Naive thymus-derived CD8-positive, alpha-beta T cell (primary cell): ENCODE measurements at places on chromosomes 1 and 21. TPM values are rescaled to one million over a fixed set of nuclear protein-coding genes. Genes with fewer than 3 reads are reported as not detected.
A peak's percentile ranks its signal among the peaks of the same experiment; 100 is the strongest.

The PARS2 gene
- total RNA-seq, result 3.3 TPM

The DYNLT4 gene
- 1.2 TPM for total RNA-seq

The URB2 gene
- total RNA-seq, result 11.2 TPM

DNA sequence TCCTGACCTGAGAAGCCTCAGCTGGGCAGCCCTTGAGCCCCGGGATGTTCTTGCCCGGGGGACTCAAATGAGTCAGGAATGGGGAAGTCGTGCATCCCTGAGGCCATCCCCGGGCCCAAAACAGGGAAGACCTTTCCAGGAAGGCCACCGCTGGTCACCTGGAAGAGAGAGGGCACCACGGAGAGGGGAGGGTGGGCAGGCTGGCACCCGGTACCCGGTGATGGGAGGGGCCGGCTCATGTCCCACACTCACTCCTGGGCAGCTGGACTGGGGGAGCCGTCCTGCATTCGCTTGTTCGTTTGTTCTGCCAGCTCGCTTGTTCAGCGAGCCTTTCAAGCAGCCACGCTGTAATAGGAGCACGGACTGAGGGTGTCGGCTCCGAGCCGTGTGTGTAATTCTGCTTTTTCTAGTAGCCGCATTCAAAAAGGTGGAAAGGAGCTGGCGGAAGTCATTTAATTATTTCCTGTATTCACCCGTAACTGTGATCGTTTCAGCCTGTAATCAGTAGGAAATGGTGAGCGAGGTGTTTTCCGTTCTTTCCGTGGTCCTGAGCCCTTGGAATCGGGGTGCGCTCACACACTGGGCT lies 48.4 kb upstream of the CCDC27 start:
- DNase-seq, result no peak

GRCh38 chr1:110053552-110054428 lies 16.7 kb downstream of the ALX3 start:
- DNase-seq, result peak; percentile 60

DNA sequence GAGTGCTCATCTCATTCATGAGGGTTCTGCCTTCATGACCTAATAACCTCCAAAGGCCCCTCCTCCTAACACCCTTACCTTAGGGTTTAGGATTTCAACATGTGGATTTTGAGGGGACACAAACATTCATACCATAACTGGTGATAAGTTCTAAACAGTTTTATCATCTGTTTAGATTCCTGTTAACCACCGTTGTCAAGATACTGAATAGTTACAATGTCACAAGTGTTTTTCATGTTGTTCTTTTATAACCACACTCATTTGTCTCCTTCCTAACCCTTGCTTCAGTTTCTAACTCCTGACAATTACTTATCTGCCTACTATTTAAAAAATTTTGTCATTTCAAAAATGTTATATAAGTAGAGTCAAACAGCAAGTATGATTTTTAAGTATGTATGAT lies 86.0 kb downstream of the NCAM2 start:
- no peak for DNase-seq

GRCh38 chr1:37940299-37940947 lies 6.4 kb downstream of the INPP5B start:
- DNase-seq, result no peak

- DNase-seq, result no peak
Observed at GRCh38 chr1:26752519-26752918, 35.2 kb upstream of the PIGV start.

DNA sequence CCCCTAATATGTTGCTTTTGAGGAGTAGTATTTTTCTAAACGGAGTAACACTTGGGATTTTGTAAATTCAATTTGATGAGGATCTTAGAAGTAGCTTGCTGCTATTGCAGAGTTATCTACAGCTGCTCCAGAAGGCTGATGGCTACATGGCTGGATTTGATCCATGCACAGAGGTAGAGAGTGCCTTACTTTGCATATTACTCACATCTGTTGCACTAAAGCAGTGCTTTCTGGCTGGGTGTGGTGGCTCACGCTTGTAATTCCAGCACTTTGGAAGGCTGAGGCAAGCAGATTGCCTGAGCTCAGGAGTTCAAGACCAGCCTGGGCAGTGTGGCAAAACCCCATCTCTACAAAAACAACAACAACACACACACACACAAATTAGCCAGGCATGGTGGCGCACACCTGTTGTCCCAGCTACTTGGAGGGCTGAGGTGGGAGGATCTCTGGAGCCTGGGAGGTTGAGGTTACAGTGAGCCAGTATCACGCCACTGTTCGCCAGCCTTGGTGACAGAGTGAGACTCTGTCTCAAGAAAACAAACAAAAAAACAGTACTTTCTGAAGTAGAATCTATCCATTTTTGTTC lies 24.6 kb downstream of the RALGPS2 start:
- DNase-seq, result no peak

DNA sequence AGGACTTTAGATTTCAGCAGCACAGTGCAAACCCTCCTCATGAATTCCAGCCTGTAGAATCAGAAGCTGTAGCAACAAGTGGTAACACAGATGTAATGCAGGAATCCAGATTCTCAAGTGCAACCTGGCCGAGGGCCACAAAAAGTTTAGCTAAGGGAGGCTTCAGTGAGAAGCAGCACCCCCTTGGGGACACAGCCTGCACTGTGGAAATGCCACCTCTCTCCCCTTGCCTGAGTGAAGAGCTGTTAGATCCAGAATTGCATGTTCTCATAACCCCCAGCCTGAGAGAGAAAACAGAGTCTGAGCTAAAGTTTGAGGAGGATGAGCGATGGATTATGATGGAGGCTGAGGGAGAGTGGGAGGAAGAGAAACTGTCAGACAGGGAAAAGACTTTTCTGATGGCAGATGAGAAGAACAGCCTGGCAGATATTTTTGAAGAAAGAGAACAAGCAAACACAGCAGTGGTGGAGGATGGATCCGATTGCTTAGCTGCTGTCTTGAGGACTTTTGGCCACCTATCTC lies 80.5 kb upstream of the BMP8A start:
- peak; percentile 51 for DNase-seq

The COL11A1 gene
- not detected for total RNA-seq

DNA sequence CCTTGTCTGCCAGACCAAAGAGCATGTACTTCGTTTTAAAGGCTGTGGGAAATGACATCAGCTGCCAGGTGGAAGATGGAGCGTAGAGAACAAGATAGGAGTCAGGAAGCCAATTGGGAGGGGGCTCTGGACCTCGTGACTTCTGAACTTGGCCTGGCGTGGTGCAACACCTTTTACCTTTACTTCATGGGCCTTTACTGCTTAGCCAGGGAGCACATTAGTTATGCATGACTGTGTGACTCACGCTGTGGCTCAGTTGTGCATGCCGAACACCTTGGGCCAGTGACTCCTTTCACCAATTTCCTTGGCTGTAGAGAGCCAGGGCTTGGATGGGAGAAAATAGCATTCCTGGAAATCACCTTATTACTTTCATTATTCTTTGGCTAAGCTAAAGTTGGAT lies 7.2 kb downstream of the XCL1 start:
- DNase-seq, result no peak

The LRRIQ3 gene
- total RNA-seq, result 2.0 TPM

The ATP1A2 gene
- not detected for total RNA-seq

GRCh38 chr1:55148676-55149075 lies 66.5 kb downstream of the USP24 start:
- DNase-seq, result no peak

The TMOD4 gene
- total RNA-seq, result 4.6 TPM

GRCh38 chr1:175422156-175422555 lies 229.6 kb upstream of the KIAA0040 start:
- DNase-seq, result no peak

The KIF2C gene
- total RNA-seq, result 0.91 TPM

DNA sequence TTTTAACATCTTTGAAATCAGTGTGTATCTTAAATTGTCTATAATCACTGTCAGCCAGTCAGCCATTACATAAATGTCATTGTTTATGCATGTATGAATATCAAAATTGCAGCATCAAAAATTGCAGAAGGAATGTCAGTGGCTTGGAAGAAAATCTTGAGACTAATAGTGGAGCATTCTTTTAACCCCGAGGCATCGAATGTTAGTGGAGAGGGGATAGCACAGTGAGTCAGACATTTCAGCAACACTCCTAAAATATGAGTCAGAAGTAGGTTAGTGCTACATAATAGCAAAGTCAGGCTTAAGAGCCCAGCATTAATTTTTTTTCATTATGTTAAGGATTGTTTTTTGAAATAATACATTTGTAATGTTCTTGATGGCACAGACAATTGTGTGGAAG lies 45.5 kb downstream of the SNRPE start:
- DNase-seq, result no peak

GRCh38 chr21:37553078-37553481 lies 186.5 kb downstream of the DYRK1A start:
- no peak for DNase-seq

DNA sequence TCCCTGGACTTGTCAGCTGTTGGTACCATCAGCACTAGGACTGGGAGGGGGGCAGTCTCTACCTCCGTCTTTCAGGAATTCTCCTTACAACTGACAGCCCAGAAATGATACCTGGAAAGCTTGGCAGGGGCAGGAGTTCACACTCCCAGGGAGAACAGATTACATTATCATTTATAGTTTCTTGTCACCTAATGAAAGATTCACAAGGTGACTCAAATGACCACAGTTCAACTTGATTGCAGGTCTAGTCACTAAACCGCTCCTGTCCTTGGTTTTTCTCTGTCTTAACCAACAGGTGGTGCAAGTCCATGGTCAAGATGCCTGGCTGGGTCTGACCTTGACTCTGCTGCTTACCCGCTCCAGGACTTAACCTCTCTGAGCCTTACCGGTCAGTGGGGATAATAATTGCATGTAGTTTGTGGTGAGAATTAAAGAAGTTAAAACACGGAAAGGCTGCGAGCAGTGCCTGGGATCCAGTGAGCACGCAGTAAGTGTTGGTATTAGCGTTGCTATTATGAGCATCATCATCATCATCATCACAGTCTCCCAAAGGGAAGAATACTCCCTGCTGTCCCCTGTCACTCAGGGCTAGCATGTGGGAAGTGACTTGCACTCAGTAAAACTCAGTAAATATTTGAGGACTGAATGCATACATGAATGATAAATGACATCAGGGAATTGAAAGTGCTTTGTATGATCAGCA lies 125.3 kb upstream of the CD34 start:
- DNase-seq, result no peak

The GCLM gene
- total RNA-seq, result 19.3 TPM

DNA sequence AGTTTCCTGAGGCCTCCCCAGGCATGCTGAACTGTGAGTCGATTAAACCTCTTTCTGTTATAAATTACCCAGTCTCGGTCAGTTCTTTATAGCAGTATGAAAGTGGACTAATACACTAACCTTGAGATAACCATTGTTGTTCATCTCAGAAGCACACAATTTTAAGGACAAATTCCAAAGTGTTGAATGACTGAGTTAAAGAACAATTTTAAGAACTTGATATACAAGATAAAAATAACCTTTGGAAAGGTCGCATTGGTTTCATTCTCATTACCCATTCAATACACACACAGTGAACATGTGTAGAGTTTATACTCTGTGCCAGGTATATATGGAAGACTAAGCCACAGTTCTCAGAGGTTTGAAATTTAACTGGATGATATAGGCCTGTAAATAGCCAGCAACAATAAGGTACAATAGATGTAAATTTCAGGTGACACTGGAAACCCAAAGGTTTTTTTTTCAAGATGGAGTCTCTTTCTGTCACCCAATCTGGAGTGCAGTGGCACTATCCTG lies 19.1 kb upstream of the SRSF10 start:
- DNase-seq, result no peak

DNA sequence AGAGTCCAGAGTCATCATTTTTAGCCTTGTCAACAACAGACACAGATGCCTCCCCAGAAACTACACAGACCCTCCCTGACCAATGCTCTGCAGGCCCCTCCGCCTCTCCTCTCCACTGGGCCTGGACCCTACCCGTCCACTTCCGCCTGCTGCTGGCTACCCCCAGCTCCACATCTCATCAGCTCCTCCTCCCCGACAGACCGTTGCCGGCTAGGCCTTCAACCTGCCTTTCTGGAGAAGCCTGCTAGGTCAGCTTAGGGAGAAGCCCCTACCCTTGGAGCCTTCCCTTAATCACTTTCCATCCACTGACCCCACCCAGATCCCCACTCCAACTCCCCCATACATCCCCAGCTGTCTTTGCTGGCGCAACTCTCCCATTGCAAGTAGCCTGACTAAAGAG lies 1.4 kb downstream of the TRIM17 start:
- no peak for DNase-seq

DNA sequence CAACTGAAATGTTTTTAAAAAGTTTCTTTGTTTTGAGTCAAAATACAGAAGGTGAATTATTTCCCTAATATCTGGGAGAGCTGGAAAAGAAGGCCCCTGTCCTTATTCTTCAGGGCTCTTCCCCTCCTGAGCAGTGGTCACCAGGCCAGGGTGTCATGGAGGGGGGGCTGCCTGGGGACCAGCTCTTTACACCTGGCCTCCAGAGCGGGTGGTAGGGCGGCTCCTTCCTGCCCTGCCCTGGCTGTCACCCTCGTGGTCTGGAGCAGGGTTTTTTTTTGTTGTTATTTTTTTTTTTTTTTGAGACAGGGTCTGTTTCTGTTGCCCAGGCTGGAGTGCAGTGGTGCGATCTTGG lies 6.6 kb downstream of the SKI start:
- DNase-seq, result no peak

The PAFAH2 gene
- total RNA-seq, result 24.6 TPM
